ENCODE measurements at places on chromosomes 2 and 18.

DNA sequence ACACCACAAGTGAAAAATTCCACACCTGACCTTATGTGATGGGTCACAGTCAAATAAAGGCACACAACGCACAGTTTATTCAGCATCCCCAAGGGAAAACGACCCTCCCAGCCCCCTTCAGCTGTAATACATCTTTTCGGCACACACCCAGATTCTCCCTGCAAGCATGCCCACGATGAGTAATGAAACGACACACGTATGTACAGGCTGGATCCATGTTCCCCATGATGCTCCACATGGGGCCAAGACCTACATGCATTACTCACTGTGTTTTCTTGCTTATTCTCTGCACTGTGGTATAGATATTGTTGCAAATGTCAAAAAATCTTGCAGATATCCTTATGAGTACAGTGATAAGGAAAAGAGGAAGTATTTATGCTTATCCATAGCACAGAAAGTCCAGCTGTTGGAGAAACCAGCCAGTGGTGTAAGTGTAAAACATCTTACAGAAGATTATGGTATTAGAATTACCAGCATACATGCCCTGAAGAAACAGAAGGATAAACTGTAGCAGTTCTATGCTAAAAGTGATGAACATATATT lies 32.5 kb upstream of the SGPP2 start:
- DNase-seq = no peak

- no peak for DNase-seq
These were observed 38.3 kb upstream of the PTPN4 start for GRCh38 chr2:119721462-119721861.

DNA sequence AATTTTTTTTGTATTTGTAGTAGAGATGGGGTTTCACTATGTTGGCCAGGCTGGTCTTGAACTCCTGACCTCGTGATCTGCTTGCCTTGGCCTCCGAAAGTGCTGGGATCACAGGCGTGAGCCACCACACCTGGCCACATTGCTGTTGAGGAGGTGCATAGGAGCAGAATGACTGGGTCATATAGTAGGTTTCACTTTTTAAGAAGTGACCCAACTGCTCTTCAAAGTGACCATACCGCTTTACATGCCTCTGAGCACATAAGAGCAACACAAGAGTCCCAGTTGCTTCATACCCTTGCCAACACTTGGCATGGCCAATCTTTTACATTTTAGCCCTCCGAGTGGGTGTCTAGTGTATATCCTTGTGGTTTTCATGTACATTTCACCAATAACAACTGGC lies 28.9 kb downstream of the RRM2 start:
- peak; percentile 11 for DNase-seq

GRCh38 chr18:48867978-48868377 lies 82.8 kb downstream of the SMAD7 start:
- no peak for DNase-seq

GRCh38 chr2:129891341-129892320 lies 87.8 kb upstream of the RAB6C start:
- no peak for DNase-seq
